KBM-7 (cell line): ENCODE measurements at places on chromosomes 5 and 9.

DNA sequence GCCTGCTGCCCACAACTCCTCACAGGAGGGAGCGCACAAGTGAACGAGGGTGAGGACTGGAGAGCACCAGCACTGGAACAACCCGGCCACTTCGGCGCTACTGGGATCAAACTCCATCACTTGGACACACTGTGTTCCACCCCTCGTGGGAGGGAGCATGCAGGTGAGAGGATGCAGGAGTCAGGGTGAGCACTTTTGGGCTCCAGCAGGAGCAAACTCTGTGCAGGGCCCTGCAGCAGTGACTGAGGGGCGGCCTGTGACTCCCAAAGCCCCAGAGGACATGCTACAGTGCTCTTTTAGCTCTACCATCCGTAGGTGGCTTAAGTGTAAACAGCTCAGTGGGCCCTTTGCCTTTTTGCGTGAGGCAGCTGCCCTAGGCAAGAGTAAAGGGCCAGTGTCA is 4.4 kb upstream of the MOCS2 start:
- no peak for DNase-seq

DNA sequence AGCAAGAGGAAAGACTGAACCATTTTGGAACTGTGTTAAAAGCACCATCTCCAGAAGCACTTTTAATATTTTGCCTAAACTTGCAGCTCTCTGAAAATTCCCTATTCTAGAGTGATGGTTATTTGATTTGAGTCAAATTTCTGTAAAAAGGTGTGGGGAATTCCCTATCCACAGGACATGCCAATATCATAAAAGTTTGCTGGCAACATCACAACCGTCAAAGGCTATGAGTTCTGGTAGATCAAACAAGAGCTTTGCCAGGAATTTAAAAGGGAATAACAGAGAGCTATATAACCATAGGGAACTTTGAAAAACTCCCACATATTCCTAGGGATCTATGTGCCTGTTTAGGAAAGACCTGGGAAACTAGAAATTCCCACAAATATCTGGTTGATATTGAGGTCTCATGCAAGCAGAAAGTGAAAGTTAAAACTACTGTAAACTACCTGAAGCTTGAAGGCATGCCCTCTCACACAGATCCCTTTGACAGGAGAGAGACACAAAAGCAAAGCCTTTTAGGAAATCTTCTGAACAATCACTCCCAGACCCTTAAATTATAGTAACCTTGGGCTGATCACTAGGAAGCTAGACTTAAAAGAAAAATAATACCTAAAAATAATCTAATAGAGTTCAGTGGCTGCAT is 549.9 kb downstream of the ANXA1 start:
- no peak for DNase-seq

DNA sequence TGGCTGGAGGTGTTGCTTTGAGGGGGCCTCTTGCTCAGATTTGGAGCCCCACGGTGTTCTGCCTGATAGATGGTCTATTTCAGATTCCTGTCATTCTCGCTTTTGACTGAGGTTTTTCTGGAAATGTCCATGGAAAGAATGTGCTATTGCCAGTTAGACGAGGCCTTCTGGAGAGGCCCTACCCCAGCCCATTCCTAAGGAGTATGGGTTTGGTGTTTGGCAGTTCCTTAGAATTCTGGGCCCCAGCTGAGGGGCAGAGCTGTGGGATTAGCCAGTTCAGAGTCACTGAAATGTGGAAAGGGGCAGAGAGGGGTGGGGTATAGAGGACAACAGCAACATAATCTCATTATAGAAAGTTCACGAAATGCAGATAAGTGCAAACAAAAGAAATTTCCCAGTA is 50.5 kb downstream of the GALNT10 start:
- no peak for DNase-seq

- DNase-seq, result no peak
Measured at GRCh38 chr9:137228506-137228967, 1.2 kb downstream of the RNF224 start.
